Central memory CD8-positive, alpha-beta T cell (primary cell): ENCODE measurements at places on chromosomes 16 and 17.

GRCh38 chr17:3801792-3802191, 804 bp upstream of the ITGAE start:
- DNase-seq: no peak

- no peak for DNase-seq
Observed at GRCh38 chr16:7236824-7237410, 95.7 kb upstream of the RBFOX1 start.

- no peak for DNase-seq
Observed at GRCh38 chr17:30222251-30222650, 13.2 kb downstream of the SLC6A4 start.

GRCh38 chr17:78680436-78680835, 101.6 kb downstream of the CYTH1 start:
- no peak for DNase-seq
